ENCODE measurements at places on chromosomes 2 and 18.

DNA sequence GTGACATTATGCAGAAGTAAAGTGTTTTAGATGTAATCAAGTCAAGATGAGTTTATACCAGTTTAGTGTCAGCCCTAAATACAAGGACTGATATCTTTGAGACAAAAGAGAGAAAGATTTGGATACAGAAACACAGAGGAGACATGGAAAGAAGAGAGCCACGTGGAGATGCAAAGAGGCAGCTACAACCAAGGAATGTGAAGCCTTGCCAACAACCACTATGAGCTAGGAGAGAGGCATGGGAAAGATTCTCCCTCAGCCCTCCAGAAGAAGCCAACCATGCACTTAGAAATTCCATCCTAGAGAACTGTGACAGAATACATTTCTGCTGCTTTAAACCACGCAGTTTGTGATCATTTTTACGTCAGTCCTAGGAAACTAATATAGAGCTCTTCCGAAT is 217.2 kb downstream of the DOK6 start:
- no peak for DNase-seq

- DNase-seq, result no peak
These were observed 25.9 kb upstream of the RFX8 start for GRCh38 chr2:101500860-101501259.

DNA sequence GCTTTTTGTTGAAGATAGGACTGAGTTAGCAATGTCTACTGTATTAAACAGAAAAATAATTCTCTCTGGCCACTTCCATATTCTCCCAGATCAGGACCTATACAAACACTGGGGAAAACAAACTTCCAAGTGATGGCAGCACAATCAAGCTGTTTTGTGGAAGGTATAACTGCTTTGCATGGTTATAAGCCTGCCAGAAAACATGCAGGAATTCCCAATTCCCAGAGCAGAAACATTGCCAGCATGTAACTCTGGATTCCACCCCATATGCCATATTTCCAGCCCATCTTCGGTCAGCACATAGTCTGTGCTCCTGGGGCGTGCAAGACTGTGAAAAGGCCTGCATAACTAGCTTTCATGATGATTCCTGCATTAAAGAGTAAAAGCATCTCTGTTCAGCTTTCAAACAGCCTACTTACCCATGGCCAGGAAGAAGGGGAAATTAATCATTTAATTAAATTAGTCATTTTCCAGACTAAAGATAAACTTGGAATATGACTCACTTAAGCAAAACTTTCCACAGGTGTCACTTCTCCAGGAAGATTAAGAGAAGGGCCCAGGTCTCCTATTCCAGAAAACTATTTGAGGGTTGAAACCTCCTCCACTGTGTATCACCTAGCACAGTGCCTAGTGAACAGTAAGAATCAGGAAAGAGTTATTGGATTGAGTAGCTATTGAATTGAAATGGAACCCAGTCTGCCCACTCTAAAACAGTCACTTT is 280.5 kb downstream of the NRXN1 start:
- DNase-seq, result no peak

GRCh38 chr2:166773308-166773949 is 114.9 kb upstream of the XIRP2 start:
- DNase-seq, result no peak

DNA sequence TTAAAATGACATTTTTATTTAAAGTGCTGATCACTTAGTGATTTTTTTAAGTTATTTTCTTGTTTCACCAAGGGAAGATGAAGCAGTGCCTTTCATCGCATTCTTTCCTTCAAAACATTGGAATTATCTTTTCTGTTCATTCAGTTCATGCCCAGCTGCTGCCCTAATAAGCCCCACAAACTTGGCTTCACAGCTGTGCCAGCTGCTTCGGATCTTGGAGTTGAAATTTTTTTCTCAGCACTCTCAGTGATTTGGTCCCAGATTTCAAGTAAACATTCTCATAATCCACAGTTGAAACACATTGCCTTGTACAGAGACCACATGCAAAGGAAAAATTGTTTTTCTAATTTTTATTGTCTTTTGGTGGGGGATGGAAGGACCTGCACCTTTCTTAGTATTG is 353.3 kb upstream of the LRP1B start:
- no peak for DNase-seq

- no peak for DNase-seq
These were observed 45.3 kb upstream of the PSME4 start for GRCh38 chr2:54015798-54016699.

DNA sequence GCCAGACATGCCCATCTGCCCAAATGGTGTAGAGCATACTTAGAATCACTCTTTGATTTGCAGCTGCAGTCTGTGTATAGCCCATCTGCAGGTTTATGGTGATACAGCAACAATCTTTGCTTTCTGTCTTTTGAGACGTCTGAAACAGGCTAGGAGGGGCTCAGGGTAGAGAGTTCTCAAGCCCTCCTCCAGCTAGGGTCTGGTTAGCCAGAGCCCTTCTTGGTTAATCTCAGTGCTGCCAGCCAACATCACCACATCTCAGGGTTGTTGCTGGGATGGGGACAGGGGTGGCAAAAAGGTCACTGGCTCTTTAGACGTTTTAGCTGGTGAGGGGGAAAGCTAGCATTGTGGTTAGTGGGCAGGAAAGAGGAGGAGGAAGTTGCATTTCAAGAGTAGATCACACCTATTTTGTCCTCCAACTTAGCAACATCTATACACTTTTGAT is 136.6 kb upstream of the ACAA2 start:
- no peak for DNase-seq

GRCh38 chr18:7645756-7646155 is 78.6 kb downstream of the PTPRM start:
- no peak for DNase-seq

All from SK-N-DZ (cell line).